Activated CD4-positive, CD25-positive, alpha-beta regulatory T cell treated with anti-CD3 and anti-CD28 coated beads, Interleukin-2, amount 50 U/mL, for 24 hours (primary cell): ENCODE measurements at places on chromosomes 3 and 15.

DNA sequence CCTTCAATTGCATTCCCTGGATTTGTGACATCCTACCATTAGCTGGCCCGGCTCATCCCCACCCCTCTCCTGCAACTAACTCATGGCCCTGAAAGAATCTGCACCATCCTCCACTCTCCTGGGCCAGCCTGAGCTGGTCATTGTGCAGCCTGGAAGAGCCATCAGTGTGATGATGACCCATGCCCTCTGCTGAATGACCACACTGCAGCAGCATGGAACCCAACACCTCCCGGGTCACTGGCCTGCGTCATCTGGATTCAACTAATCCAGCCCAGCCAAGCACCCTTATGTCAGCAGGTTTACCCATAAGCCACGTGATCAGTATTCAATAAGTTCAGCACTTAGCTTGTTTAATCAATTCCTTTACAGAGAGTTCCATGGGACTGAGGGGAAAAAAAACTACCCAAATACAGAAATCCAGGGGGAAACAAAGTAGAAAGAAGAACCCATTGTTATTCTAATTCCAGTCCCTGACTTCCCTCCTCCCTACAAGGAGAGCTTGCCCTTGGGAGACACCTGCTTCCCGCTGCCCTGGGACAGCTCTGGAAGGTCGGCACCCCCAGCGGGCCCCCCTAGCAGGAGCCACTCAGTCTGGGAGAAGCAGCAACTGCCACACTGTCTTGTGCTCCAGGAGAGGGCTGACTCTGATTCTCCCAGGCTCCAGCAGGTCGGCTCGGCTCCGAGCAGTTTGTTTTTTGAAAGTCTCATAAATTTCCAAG, 309.1 kb upstream of the TLE3 start:
- no peak for ATAC-seq

- peak; percentile 55 for ATAC-seq
Observed at GRCh38 chr3:49351521-49352011, 6.6 kb downstream of the GPX1 start.

DNA sequence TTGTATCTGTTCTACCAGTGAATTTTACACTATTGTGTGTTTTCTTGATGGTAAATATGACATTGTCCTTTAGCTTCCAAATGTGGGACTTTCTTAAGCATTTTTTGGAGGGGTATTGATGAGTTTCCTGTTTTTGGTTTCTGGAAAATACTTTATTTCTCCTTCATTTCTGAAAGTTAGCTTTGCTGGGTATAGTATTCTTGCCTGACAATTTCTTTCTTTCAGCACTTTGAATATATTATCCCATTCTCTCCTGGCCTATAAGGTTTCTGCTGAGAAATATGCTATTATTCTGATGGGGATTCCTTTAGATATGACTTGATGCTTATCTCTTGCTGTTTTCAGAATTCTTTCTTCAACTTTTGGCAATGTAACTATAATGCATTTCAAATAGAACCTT, 15.4 kb upstream of the ATP2C1 start:
- ATAC-seq, result no peak

GRCh38 chr15:92652576-92652966, 3.0 kb downstream of the FAM174B start:
- ATAC-seq, result no peak

DNA sequence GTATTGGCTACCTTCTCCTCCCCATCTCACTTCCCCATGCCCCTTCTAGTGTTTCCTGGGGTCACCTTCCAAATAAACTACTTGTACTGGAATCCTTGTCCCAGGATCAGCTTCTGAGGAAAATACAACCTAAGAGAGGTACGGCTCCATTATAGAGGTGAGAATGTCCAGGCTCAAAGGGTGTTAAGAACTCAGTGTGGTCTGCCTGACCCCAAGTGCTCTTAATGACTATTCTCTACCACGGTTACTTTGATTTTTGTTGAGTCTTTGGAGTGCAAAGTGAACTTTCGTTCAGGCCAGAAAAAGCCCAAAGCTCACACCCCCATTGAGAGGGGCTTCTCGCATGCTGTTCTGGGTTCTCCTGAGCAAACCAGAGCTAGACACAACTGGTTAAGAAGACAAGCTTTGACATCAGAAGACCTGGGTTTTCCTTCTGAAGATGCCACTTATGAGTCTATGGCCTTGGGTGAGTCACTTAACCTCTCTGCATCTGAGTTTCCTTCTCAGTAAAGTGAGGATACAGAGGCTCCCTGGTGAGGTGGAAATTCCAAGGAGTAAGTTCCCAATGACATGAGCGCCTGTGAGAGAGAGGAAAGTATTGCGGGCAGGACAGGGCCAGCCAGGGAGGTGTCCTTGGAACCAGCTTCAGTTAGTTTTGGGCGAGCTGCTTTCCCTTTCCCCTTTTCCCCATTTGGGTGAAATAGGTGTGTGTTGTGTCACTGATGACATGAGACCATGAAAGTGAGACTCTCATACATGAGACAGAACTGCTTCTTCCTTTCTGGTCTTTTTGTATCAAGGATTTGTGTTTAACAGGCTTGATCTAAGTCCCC, 475.0 kb upstream of the PROK2 start:
- peak; percentile 85 for ATAC-seq

DNA sequence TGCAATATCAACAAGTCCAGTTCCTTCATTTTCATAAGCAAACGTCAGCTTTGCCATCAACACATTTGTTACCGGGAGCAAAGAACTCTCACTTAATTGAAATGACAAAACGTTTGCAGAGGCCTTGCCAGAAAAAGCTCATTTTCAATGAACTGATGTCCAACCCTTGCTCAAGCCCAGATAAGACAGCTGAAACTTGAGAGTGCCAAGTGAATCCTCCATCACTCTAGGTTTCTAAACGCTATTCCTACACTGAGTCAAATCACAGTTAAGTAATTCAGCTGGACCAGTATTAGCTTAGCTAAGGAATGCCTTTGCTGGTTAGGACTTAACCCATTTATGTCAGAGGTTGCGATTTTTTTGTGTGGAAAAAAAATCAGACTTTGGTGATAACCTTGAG, 11.5 kb downstream of the CHSY1 start:
- ATAC-seq, result no peak

- ATAC-seq, result no peak
Observed at GRCh38 chr3:60322298-60322856, 928.9 kb downstream of the FHIT start.

- no peak for ATAC-seq
Observed at GRCh38 chr15:89187301-89187985, 33.9 kb downstream of the RLBP1 start.

DNA sequence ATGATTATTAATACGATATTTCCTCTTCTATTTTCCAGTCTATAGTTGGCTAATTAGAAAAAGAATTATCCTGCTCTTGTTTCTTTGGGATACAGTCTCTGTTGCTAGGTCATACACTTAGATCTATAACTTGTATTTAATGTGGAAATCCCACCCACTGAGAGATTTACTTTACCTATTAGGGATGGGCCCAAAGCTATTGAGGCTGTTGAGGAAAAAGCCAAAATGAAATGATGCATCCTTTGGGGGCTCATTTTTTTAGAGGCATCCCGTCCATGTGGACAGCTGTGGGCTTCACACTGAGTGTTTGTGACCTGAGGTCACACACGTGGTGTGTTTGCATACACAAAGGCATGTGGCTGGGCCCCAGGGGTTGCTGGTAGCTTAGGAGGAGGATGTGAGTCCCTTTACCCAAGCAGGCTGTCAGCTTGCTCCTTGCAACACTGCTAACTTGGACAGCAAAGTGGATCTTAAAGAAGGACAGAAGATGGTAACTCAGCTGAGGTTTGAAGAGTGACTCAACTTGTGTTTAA, 477.4 kb downstream of the AGBL1 start:
- no peak for ATAC-seq

GRCh38 chr3:100899440-100900091, 93.7 kb downstream of the ABI3BP start:
- no peak for ATAC-seq

DNA sequence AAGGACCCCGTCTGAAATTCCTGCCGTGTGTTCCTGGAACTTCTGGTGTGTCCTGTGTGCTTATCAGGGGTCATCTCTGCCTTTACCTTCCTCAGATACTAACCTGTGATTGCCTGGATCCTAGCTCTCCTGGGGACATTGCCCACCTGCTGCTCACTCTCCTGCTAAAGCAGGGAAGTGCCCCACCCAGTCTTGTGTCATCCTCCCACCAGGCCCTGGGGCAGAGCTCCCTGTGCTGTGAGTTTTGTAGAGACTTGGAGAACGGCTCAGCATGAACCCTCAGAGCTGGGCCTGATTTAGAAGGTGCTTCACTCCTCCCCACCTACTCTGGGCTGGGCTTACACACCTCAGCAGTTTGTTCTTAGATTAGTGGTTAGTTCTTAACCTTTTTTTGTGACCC, 3.8 kb upstream of the TMEM44 start:
- ATAC-seq, result no peak

DNA sequence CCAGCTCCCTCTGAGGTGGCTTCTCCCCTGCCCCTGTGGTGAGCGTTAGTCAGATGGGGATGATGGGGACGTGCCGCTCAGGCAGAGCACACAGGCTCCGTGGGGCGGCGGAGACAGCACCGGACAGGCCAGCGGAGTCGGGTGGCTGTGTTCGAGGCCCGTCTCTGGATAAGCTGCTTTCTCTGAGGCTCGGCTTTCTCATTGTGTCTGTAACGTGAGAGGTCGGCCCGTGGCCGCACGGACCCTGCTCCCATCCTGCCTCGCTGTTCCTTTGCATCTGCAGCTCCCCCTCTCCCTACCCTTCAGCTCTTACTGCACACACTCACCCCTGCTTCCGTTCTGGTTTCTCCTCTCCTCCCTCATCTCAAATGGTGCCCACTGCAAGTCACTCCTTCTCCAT, 62.5 kb downstream of the FAM43A start:
- ATAC-seq, result no peak

DNA sequence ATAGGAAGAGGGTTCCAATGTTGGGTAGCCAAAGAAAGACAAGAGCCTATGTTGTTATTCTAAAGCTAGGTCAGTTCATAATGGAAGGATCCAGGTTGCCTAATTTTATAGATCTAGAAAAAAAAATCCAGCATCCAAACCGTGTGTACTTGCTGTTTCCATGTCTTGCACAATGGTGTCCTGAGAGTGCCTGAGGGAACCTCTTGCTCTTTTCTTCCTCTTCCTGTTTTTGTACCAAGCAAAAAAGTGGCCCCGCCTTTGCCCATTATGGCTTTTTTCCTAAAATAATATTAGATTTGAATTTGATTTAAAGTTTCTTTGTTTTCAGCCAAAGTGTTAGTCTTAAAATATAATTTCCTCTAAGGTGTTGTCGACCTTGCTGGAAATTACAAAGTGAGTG, 224.4 kb downstream of the RYR3 start:
- no peak for ATAC-seq

GRCh38 chr3:62631488-62631887, 243.7 kb downstream of the CADPS start:
- ATAC-seq, result no peak

GRCh38 chr15:72944565-72944964, 107.7 kb upstream of the NEO1 start:
- ATAC-seq, result no peak

DNA sequence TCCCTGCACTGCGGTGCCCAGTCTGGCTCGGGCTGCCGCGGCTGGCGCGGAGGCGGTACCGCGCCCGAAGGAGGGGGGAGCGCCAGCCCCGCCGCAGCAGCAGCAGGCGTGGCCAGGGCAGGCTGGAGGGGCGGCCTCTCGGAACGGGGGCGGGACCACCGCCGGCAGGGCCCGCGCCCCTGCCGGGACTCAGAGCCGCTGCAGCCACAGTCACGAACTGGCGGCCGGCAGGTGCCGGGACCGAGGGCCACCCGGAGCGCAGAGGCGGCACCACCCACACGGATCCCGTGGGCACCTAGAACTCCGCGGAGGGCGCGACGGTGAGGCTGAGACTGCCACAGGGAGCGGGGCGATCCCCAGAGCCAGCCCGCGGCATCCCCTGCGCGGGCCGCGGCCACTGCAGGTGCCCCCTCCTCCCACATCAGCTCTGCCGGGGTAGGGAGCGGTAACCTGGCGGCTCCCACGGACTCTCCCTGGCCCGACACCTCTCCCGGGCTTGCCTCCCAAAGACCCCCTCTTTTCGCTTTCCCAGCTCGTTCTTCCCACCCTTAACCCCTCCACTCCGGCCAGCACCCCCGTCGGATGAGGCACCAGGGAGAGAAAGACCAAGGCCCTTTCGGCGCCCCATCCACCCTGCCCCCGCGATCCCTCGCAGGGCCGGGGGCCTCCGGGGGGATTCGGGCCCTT, at the start of gene VWA5B2:
VWA5B2 (plus strand) TSS at position 192 of the 687 bp plus-strand sequence. CDS start 944 bp downstream, outside the sequence.
- ATAC-seq, result peak; percentile 95

DNA sequence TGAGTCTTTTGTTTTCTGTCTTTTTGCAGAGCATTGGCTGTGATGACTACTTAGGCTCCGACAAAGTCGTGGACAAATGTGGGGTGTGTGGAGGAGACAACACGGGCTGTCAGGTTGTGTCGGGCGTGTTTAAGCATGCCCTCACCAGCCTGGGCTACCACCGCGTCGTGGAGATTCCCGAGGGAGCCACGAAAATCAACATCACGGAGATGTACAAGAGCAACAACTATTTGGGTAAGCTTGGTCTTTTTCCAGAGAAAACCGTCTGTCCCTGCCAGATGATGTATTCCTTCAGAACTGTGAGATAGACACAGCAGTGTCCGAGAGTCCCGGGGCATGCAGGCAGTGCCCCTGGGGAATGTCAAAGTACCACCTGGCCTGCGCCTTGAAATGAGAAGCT, 149.9 kb upstream of the NR2E3 start:
- ATAC-seq, result no peak

DNA sequence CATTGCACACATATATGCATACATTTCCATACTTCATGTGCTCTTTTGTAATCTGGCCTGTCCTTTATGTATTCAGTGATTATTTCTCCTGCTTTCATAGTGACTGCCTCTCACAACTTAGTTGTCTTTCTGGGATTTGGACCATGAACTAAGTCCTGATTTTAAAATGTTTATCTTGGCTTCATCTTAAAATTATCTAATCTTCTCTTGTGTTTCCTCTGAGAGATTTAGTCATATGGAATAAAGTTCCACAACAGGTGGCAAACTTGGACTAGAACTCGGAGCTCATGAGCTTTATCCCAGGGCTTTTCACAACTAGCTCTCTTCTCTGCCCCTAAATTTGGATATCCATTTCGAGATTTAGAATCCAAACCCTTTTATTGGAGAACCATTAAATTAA, 44.3 kb downstream of the U2SURP start:
- ATAC-seq, result no peak

DNA sequence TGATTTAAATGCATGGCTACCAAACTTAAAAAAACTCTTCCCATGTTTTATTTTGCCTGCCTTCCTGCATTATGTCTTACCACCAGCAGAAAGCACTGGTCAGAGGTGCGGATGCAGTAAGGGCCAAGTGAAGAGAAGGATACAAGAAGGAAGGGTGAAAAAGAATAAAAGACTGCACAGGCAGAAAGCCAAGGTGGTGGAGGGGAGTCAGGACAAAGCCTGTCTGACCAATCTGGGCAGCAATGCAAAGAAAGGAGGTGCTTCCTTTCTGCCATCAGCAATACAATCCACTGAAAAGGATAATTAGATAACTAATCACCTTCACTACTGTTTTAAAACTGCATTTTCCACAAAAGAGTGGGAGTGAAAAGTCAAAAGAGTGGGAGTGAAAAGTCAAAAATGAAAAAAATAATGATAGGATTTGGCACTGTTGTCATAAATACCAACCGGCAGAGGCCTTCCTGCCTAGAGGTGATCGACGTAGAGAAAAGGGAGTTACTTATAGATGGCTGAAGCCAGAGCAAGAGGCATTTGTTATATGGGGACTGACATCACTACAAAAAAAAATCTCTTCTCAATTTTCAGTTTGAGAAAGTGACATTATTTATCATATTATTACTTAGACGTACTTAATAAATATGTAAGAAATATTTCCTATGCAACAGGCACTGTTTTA, 385.3 kb downstream of the TBC1D5 start:
- ATAC-seq, result no peak

- no peak for ATAC-seq
Observed at GRCh38 chr3:161354554-161354953, 16.8 kb downstream of the SPTSSB start.
